ENCODE measurements at places on chromosomes 5 and 9.

- peak; percentile 53 for DNase-seq
These were observed 46.0 kb downstream of the SHB start for GRCh38 chr9:38022995-38023394.

DNA sequence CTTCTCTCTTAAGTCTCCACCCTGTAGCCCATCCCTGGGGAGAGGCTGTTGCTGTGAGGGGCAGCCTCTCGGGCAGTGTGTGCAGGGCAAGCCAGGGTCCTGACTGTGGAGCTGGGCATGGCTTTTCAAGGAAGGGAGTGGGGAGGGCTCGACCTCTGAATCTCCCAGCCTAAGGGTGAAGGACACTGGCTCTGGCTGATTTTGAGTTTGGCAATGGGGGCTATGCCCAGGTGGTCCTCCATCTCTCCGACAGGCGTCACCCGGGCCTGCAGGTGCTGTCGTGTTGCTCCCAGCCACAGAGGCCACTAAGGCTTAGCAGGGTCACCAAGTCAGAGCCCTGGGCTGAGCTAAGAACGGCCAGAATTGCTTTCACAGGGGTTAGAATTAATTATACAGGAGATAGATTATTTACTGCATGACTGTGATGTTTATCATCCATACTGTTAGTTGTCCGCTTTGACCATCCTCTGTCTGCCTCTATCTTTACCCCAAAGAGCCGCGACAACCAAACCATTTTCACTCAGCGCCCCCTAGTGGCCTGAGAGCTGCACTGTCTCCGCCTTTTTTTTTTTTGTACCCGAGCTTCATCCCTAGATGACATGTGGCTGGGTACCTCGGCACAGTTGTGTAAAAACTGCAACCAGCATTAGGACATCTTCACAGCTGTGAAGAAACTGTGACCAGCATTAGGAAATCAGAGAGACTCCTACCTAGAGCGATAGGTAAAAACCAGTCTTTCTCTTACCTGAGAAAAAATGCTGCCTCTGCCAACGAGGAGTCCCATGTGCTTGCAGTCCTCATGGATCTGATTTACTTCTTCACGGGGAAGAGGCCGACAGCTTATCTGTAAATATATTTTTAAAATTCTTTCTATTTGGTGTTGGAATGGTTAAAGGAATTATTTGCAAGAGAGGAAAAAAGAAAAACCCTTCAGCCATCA is 44.5 kb downstream of the AGXT2 start:
- peak; percentile 56 for DNase-seq

DNA sequence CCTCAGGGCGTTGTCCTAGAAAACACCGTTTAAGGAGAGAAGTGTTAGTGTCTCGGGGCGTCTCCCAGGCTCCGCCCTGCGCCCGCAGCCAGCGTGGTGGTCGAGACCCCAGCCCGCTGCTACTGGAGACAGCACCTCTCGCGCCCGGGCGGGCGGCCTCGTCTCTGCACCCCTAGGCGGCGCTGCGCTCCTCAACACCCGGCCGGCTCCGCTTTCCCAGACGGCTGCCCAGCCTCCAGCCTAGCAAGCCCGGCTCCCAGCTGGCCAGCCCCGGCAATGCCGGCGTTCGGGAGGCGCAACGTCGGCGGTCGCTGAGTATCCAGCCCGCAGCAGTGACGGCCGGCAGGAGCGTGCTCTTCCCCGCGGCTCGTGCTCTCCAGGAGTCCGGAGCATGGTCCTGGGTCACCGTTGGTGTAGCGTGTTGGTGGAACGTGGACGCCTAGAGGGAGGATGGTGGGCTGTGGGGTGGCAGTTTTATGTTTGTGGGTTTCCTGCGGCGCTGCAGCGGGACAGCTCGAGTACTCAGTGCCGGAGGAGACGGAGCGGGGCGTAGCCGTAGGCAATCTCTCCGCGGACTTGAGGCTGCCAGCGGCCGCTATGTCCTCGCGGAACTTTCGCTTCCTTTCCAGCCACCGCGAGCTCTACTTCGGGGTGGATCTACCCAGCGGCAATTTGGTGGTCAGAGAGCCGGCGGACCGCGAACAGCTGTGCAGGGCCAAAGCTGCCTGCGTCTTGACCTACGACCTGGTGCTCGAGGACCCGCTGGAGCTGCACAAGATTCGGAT is 536 bp downstream of the PCDHAC1 start:
- peak; percentile 40 for DNase-seq

GRCh38 chr9:4170231-4170630 is 129.6 kb downstream of the GLIS3 start:
- DNase-seq: no peak

DNA sequence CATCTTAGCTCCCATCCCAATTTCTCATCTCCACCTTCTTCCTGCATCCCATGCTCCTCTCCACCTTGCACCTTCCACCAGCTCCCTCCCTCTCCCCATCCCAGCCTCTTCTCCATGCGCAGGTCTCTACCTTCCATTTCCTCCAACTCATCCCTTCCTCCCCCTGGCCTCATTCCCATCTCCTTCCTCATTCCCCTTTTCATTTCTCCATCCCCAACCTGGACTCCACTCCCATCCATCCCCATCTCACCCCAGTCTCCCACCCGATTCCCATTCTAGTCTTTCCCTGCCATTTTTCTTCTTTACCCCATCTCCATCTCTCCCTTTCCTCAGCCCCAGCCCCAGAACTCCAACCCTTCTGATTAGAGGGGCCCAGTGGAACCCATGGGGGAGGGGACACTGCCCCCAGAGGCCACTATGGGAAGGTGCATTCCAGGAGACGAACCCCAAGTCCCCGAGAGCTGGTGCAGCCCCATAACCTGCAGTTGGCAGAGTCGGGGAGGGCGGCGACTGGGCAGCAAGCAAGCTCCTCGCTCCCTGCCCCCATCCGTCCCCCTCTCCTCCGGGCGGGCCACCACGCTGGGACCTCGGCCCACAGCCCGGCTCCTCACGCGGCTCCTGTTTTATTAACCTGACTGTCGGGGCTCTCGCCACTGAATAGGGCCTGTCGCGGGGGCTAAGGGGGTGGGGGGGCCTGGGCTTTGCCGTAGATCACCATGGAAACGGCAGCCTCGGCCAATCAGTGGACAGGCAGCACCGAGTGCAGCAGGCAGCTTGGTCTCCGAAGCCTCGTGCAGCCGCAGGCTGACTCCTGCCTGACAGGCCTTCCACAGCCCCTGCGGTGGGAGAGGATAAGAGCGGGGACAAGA is 66.7 kb downstream of the PCDH1 start:
- DNase-seq: no peak

DNA sequence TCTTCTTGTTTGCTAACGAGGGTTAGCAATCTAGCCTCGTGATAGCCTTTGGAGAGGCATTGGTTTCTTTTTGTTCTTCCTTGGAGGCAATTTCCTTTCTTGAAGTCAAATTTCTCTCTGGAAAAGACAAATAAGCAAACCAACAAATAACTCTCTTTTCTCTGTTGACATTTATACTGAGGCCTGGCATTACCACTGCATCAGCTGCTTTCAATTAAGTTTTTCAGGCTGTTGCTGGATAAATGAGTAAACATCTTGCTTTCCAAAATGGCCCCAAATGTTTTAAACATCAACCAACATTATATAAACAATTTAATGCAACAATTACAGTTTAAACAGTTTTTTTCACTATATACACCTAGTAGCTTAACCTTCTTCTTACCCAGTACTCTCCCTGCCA is 264.4 kb downstream of the HTR1A start:
- no peak for DNase-seq

DNA sequence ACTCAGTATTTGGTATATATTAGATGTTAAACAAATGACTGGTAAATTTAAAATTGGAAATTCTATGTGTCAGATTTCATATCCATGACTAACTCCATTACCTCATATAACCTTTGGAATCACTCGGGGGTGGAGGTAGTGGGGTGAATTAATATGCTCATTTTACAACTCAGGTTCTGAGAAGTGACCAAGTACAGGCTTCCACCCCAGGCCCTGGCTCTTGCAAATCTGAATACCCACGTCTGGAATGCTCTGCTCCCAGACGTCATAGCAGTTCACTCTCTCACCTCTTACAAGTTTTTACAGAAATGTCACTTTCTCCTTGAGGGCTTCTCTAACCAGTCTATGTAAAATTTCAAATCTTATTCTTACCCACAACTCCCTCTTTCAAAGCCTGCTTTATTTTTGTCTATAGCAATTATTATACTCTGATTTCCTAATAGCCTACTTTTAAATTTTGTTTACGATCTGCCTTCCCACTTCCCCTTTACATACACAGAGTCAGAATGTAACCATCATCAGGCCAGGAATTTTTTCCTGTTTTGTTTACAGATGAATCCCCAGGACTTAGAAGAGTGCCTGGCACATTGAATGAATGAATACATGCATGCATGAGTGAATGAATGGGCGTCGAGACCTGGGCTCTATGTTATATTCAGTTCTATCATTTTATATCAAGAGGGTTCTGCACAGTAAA is 134.1 kb upstream of the IFNE start:
- no peak for DNase-seq

GRCh38 chr5:165502893-165503691 is 1997.7 kb downstream of the MAT2B start:
- DNase-seq: no peak

DNA sequence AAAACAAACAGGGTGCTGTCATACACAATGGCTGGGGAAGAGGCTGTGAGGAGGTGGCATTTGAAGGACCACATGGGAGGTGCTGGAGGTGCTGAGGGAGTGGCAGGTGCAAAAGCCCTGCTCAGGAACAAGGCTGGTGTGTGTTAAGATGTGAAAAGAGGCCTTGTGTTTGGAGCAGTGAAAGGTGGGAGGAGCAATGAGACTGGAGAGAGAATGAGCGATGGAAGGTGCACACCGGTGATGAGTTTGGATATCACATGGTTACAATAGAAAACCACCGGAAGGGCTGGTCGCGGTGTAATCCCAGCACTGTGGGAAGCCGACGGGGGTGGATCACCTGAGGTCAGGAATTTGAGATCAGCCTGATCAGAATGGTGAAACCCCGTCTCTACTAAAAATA is 9.2 kb upstream of the FIBCD1 start:
- no peak for DNase-seq

DNA sequence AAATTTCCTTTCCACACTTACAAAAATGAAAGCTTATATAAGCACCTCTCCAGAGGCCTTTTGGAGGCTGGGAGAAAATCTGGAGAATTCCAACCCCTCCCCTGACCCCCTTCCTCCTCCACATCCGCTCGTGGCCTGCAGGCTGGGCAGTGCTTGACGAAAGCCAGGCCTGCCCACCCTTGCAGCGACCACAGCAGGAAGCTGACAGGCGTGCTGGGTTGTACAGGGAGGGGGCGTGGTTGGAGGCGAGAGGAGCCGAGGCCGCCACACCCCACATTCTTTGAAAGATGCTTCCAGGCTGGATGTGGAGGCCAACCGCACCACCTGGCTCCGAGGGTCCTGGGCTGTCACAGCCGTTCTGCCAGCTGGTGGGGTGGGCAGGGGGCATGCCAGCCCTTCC is 47.8 kb upstream of the IER5L start:
- DNase-seq: no peak

DNA sequence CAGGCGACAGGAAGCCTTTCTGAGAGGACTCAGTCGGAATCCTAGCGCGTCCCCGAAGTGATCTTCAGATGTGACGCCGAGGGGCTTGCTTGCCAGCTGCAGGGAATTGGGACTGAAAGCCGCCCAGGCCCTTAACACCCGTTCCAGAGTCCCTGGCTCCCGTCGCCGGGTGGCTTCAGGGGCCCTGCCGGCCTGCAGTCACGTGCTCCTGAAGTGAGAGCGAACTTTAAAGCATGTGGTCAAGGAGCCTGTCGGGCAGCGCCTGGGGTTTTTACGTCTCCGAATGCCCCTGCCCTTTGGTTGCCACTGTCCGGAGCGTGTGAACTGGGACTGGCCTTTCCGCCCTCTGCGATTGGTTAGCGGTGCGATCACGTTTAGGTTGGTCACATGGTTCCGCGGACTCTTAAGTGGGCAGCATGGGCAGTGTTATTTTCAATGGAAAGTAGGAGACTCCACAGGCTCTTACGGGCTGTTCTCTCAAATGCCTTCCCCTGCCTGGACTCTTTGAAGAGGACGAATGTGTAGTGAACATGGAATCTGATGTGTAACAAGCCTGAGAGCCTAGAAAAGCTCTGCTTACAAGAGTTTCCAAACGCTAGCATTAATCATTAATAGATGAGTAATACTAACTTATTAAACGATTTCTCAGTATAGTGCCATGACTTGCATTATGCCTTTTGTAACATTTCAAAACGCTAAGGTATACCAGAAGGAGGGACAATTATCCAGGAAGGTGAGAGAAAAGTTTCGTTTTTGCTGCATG is 1.9 kb downstream of the VLDLR start:
- no peak for DNase-seq

- no peak for DNase-seq
These were observed 122.6 kb upstream of the FSTL4 start for GRCh38 chr5:133734916-133735315.

DNA sequence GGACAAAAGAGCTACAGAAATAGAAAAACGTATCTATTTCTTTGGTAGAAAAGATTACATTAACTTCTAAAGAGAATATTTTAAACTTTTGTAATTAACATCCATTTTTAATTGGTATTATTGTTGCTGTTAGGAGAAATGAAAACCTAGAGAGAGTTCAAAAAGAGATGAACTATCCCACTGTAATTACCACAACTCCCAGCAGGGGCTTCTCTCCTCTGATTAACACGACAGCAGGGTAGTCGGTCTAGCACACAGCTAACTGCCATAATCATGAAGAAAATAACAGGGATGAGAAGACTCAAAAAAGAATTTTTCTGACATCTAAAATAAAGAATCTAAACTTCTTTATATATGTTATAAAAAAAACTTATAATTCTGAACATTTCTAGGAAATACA is 86.2 kb upstream of the CDH9 start:
- no peak for DNase-seq

DNA sequence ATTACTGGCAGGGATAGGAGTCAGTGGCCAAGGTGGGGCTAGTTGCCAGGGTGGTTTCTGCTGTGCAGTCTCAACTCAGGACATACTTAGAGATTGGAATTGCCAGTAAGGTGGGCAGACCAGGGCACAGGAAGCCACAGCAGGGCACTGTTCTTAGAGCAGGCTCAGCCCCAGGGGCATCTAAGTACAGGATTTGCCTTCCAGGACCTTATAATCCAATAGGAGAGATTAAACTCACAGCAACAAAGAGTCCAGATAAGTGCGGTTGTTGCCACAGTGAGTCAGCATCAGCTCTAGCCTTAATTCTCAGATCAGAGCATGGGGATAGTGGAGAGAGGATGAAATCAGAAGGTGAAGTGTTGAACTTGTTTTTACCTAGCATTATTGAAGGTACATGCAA is 265.8 kb upstream of the TRPC7 start:
- DNase-seq: no peak

- no peak for DNase-seq
These were observed 6.9 kb upstream of the UBAP1 start for GRCh38 chr9:34171753-34172535.

GRCh38 chr5:75993643-75994520 is 89.3 kb upstream of the SV2C start:
- DNase-seq: no peak

DNA sequence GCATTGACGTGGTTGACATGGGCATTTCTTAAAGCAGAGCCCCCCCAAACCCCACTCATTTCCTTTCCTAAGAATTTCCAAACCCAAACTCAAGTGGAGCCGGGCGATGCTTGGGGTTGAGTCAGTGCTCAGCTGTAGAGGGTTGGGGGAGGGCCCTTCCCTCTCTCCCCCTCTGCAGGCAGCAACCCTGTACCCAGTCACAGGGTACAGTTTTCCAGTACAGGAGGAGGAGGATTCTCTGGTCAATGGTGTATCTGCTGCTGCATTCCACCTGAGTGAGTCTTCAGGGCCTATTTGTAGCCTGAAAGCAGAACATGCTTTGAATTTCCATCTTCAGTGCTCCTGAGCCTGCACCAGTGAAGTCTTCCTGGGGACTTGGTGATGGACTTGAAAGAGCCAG is 55.8 kb downstream of the ENTREP1 start:
- DNase-seq: no peak

- no peak for DNase-seq
These were observed 18.9 kb upstream of the GARNL3 start for GRCh38 chr9:127245637-127246164.

- no peak for DNase-seq
These were observed 3.7 kb upstream of the GNPDA1 start for GRCh38 chr5:142016556-142016955.
